ENCODE measurements at places on chromosomes 1 and 21.

- DNase-seq: no peak
Observed at GRCh38 chr1:14516974-14517840, 81.3 kb upstream of the KAZN start.

DNA sequence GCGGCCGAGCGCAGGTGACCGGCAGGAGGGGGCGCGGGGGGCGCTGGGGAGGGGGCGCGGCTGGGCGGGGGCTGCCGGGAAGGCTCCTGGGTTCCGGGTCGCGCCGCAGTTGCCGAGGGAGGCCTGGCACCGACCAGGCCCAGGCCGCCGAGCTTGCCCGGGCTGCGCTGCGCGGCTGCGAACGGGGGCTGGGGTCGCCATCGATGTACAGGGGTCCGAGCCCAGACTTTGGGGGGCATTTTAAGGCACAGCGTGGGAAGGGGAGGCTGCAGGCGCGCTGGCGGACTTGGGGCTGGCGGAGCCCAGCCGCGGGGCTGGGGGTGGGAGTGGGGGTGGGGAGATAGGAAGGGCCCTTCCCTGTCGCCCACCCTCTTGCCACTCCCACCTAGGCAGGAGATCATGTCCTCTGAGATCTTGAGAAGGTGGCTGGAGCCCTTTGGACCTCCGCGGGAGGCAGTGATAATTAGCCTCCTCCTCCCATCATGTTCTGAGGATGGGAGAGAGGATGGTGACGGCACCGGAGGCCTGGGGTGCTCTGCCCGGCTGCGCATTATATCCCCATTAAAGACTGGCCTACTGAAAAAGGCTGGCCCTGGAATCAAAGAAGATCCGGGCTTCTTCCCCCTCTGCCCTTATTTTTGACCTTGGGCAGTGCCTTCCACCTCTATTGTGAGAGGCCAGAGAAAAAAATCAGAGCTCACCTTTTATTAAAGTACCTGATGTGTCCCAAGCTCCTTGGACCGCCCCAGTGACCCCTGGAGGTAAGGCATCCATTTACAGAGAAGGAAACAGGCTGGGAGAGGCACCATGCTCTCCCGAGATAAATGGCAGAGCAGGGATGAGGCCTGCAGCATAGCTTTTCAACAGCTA lies 497 bp downstream of the FBXO44 start:
- peak; percentile 32 for DNase-seq

DNA sequence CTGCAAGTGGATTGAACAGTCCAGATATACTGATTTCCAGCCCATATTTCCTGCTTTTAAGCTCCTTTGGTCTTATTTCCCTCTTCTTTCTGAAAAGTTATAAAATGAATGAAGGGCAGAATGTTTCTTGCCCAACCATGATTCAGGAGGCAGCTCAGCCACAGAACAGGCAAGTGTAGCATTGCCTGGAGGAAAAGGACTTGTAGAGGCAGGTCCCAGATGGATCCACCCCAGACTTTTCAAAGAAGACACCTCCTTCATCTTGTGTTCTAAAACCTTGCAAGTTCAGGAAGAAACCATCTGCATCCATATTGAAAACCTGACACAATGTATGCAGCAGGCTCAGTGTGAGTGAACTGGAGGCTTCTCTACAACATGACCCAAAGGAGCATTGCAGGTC lies at the start of gene CLCA2:
Gene CLCA2 (plus strand): TSS at position 299 of the 400 bp plus-strand sequence. CDS start 77 bp downstream, at position 376.
- DNase-seq: no peak

- no peak for DNase-seq
Observed at GRCh38 chr1:159919236-159919865, 6.0 kb downstream of the TAGLN2 start.

- DNase-seq: no peak
Observed at GRCh38 chr1:31985430-31985829, 28.2 kb upstream of the KHDRBS1 start.

GRCh38 chr21:31894457-31894856 lies 21.6 kb downstream of the HUNK start:
- no peak for DNase-seq

DNA sequence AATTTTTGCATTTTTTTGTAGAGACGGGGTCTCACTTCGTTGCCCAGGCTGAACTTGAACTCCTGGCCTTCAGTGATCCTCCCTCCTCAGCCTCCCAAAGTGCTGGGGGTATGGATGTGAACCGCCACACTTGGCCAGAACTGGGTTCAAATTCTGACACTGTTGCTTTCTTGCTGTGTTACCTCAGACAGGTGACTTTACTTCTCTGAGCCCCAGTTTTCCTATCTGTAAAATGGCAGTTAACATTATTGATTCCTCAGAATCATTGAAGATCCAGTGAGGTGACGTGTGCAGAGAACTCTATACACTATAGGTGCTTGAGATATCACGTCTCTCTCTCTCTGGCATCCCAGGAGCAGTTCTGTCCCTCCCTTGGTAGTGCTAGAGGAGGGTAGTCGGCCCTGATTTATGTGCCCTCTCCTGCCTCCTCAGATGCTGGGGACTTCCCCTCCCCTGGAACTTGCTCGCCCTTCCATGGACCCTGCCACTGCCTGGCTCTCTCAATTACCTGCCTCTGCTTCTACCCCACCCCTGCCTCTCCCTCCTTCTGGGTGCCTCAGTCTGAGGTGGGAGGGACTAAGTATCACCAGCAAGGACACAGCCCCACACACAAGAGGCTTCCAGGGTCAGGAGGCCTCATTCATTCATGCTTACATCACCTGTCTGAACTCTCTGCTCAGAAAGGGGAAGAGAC lies 2.8 kb upstream of the HPCA start:
- no peak for DNase-seq

DNA sequence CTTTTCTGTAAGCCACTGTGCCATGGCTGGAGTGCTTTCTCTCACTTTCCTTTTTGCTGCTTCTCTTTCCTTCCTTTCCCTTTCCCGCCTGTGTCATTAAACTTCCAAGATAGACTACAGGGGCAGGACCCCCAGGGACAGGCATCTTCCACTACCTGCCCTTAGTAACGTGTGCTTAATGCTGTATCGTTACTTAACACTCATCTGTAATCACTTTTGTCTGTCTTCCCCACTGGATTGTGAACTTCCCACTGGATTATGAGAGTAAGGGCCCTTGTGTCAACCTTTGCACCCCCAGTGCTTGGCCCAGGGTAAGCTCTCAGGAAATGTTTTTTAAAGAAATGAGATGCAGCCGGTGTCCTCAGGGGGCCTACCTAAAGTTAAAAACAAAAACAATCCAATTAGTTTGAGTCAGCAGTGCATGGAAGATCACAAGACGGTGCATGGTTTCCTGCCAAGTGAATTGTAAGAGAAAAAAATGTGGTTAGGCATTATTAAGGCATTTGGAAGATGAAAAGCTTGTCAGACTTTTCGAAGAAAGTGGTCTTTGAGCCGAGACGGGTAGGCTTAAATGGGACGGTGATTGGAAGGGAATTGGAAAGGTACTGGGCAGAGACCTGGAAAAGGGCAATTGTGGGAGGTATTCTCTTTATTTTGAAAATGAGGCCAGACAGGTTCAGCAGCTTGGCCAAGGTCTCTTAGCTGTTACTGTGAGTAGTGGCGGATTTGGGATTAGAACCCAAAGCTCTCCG lies 958 bp downstream of the LYPLAL1 start:
- peak; percentile 83 for DNase-seq

DNA sequence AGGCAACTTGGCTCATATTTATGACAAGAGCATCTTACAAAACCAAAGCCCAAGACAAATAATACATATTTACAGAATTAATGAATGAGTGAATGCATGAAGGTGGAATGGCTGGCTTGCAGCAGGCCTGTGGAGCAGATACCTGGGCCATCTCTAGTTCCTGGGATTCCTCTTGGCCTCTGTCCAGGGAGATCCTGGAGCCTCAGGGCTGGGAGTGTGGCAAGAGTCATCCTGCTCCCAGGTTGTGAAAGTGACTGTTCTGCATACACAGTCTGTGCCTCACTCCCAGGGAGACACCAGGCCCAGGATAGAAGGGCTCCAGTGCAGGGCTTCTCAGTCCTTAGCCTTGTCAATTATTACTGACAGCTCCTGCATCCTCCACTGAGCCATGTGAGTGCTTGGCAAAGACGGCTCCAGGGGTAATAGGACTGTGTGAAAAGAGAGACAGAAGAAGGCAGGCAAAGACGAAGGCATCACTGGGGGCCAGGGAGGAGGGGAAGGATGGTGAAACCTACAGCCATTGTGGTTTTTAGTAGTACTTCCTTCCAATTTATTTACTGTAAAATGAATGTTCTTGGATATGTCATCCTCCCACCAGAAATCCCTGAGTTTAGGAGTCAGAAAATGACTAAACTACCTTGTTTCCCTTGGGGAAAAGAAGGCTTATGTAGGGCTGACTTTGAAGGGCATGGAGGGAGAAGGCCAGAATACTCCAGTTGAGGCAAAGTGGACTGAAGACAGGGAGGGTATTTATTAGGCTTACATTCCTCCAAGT lies 14.3 kb upstream of the KPRP start:
- DNase-seq: no peak

GRCh38 chr1:9238550-9238949 lies 4.0 kb downstream of the H6PD start:
- no peak for DNase-seq

DNA sequence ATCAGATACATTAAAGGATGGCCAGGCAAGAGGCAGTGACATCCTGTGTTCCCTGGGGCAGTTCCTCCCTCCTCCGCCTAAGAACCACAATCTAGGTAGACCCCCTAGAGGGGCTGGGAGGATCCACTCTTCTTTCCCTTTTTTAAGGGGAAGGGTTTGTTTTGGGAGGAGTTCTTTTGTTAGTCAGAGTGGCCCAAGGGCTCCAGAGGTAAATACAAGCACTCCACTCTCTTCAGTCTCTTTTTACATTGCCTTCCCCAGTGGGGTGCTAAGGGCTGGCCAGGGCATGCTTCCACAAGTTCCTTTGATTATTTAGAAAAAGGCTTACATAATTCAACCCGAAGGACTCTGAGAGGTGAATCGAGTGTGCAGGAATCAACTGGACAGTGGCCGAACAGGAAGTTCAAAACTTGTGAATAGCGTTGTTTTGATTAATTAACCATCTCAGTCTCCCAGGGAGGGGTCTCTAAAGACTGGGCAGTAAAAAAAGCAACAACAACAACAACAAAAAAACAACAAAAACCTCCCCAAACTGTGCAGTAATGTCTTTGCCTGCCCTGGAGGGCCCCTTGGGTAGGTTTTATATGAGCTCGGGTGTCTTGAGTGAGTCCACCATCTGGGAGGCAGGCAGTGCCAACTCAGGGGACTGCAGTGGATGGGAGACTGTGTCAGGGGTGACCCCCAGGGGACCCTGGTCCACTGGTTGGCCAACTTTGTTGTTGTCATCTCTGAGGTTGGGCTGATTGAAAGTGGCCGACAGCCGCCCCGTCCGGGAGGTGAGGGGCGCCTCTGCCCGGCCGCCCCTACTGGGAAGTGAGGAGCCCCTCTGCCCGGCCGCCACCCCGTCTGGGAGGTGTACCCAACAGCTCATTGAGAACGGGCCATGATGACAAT lies 33.2 kb upstream of the ENO1 start:
- no peak for DNase-seq

- no peak for DNase-seq
Observed at GRCh38 chr1:101365186-101365585, 128.4 kb downstream of the S1PR1 start.

- DNase-seq: no peak
Observed at GRCh38 chr1:47527653-47528272, 89.9 kb downstream of the FOXD2 start.

DNA sequence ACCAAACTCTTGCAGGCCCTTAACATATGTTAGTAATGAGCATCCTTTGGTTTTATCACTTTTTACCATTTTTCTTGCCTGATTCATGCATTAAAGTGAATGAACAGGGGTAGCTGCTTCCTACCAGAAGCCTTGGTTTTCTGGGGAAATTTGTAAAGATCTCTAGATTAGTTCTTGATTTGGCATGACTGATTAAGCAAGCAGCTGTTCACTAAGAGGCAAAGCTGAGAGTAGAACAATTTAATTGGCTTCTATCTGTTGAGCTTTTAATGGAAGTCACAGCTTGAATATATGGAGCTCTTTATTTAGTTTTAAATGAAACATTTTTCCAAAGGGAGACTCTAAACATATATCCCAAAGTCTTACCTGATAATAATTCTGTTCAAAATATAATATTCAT lies 23.6 kb downstream of the TLCD4 start:
- no peak for DNase-seq

GRCh38 chr21:41358193-41359166 lies 3.3 kb upstream of the MX2 start:
- DNase-seq: no peak

GRCh38 chr1:13965770-13966398 lies 265.9 kb downstream of the PRDM2 start:
- peak; percentile 60 for DNase-seq

- no peak for DNase-seq
Observed at GRCh38 chr21:27803571-27803970, 836.7 kb upstream of the ADAMTS5 start.

- DNase-seq: peak; percentile 82
Observed at GRCh38 chr1:152001631-152002584, 8.2 kb upstream of the S100A10 start.

GRCh38 chr1:24179251-24179840 lies 7.7 kb downstream of the IFNLR1 start:
- no peak for DNase-seq

GRCh38 chr1:218259800-218260199 lies 25.3 kb upstream of the RRP15 start:
- peak; percentile 30 for DNase-seq

DNA sequence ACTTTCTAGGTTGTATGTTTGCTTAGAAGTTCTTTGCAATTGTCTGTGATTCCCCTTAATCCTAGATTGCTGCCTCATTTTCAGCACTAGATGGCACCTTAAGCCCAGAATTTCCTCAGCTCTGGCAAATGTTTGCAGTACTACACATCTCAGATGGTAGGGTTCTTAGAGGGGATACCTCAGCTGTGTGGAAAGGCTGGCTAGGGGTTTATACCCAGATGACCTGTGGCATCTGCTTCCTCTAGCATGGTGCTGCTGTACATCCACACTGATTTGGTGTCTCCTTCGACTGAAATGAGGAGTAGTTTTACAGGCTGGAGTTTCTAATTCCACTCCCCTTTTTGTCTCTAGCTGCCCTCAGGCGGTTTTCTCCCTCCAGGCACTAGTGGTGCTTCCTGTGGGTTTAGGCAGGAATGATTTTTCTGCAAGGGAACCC lies 23.5 kb downstream of the ASB17 start:
- peak; percentile 69 for DNase-seq

DNA sequence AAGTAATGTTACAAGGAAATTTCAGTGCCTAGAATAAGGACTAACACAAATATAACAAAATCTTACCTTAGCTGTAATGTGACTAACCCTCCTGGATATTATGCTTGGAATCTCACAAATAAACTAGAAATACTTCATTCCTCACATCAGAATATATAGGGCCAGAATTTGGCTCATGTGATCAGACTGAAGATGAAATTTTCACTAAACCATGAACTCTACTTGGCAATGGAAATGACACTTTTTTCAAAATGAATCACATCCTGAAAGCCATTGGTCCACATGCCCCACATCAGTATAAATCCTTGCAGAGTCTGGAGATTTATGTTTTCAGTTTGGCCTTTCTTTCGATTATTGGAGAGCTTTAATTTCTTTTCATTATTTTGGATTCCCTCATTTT lies 227.8 kb downstream of the NRIP1 start:
- DNase-seq: no peak

- no peak for DNase-seq
Observed at GRCh38 chr1:172163498-172164215, 256.8 kb upstream of the C1orf105 start.

Measured in RKO (cell line).